ENCODE measurements at places on chromosomes 5 and 9.

DNA sequence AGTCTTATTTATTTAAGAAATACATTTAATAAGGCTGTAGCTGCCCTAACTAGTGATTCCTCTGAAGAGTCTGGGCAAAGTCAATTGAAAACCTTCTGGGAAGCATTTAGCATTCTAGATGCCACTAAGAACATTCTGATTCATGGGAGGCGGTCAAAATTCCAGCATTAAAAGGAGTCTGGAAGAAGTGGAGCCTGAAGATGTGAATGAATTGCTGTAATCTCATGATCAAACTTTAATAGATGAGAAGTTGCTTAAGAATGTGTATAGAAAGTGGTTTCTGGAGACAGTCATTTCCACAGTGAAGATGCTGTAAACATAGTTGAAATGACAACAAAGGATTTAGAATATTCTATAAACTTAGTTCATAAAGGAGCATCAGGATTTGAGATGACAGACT lies 61.4 kb downstream of the WDR41 start:
- DNase-seq: no peak

- no peak for DNase-seq
Measured at GRCh38 chr5:5364932-5365331, 57.5 kb upstream of the ICE1 start.

- DNase-seq: no peak
Measured at GRCh38 chr9:125867751-125868415, 120.7 kb downstream of the PBX3 start.

DNA sequence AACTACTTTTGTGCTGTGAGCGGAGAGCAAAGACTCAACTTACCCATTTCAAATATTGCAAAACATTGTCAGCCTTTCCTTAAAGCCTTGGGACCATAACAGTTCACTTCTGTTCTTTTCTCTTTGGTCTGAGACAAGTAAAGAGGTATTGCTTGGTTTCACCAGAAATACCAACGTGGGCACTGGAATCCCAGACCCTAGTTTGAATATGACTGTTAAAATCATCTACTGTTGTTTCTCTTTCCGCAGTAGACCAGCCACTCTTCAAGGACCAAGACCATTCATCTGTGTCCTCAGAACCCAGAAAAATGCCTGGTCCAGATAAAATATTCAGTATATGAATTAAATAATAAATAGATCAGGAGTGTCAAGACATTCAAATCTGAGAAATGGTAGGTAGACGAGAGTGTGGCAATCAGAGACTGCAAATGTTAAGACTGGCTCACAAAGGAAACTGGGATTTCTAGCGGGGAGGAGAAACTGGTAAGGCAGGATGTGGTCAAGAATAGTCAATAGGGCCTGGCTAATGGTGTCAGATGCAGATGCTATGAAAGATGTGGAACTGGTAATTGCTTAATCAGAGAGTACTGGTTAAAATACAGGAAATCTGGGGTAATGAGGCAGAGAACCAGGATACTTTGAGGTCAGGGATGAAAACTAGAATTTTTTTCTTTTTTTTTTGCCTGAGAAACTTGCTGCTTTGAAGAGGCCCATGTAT lies 82.1 kb upstream of the IL33 start:
- DNase-seq: no peak

DNA sequence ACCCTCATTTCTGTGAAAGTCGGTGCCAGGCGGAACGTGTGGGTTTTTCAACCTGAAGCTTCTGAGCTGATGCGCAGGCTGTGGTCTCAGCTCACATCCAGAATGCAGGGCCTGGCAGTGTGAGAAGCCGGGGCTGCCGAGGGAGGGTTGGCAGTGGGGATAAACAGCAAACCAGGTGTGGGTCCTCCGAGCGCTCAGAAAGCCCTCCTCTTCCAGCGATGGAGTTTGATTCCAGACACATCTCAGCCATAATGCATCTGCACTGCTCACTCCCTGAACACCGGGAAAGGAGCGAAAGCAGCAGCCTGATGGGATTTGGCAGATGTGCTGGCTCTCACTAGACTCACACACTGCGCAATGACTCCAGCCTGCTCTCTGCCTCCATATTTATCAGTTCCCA lies 280.1 kb downstream of the HSPA4 start:
- DNase-seq: no peak

GRCh38 chr9:95027914-95028852 lies 289.3 kb downstream of the FANCC start:
- no peak for DNase-seq

DNA sequence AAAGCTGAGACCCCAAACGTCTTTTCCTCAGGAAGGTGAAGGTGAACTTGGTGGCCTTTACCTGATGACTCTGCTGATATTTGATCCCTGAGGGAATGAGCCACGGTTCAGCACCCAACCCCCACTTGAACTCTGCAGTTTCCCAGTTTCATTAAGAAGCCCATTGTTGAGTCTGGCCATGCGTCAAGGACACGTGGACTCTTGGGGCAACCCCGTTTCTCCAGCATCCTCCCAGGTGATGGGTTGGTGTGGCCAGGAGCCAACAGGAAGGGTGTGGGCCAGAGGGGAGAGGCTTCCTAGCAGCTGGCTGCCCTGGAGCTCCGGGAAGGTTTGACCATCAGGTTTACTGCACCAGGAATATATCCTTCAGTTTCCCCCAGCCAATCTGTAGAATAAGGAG lies 59.5 kb upstream of the GNE start:
- no peak for DNase-seq

Data from SHP77 (cell line).